ENCODE measurements at places on chromosomes 3 and 15. TPM values are rescaled to one million over a fixed set of nuclear protein-coding genes. Genes with fewer than 3 reads are reported as not detected.

DNA sequence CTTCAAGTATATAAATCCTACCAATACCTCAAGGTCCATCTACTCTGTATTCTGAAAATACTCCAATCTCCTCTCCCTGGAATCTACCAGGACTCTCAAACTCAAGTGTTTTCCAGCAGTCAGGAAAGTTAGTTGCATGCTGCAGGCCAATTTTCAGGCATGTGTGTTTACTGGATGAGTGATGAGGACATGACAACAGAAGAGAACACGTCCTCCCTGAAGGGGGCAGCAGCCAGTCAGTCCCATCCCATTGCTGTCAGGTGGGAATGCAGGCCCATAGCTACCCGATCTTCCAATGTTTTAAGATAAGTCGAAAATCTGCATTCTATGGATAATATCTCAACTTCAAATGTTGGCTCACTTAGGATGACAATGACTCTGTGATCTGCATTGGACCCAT, 496.2 kb downstream of the FHIT start:
- H3K4me1 ChIP-seq: no peaks in the 10 kb centered on the region
- no peaks in the 10 kb centered on the region for H3K27me3 ChIP-seq
- H3K36me3 ChIP-seq: no peaks in the 10 kb centered on the region
- no peak for DNase-seq
- no peak overlapping the region for H3K27ac ChIP-seq

- H3K27me3 ChIP-seq: no peaks in the 10 kb centered on the region
- no peak overlapping the region for H3K27ac ChIP-seq
- H3K36me3 ChIP-seq: peaks cover 32% of the 10 kb centered on the region
- H3K4me3 ChIP-seq: no peak overlapping the region
- DNase-seq: no peak
Observed at GRCh38 chr3:185460719-185461350, 38.0 kb downstream of the TMEM41A start.

GRCh38 chr3:194840661-194841514, 155.2 kb downstream of the FAM43A start:
- no peaks in the 10 kb centered on the region for H3K27me3 ChIP-seq
- no peak overlapping the region for H3K4me3 ChIP-seq
- no peak for DNase-seq
- no peaks in the 10 kb centered on the region for H3K4me1 ChIP-seq
- no peak overlapping the region for H3K27ac ChIP-seq

DNA sequence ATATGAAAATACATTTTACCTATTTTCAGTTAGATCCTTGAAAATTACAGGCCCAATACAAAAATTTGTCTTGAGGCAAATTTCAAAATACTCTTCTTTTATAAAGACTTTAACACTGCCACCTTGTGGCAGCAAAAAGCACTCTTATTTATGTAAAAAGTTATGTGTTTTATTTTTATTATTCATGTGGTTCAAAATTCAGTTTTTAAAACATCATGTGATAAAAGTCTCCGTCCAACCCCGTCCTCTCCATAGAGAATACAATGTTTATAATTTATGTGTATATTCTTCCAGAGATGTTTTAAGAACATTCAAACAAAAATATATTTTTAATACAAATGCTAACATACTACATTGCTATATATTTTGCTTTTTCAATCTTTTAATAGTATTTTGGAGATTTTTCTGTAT, 36.9 kb upstream of the TRIM59 start:
- H3K27me3 ChIP-seq: no peaks in the 10 kb centered on the region
- DNase-seq: no peak
- H3K4me3 ChIP-seq: no peak overlapping the region
- no peaks in the 10 kb centered on the region for H3K36me3 ChIP-seq

DNA sequence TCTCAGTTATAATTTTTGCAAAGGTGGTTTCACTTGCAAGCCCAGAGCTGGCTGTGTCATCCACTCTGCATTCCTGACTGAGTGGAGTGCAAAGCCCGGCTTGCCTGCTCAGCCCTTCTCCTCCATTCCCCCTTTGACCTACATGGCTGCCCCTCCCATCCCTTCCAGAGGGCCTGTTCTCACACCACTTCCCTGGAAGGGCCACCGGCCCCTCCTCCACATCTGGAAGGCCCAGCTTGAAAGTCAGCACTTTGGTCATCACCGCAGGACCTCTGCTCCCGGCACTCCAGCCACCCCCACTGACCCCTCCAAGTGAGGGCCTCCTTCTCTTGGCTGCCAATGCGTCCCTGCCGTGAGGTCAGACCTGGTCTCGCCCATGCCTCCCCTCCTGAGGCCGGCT, 74.1 kb upstream of the RNF7 start:
- no peaks in the 10 kb centered on the region for H3K27me3 ChIP-seq
- DNase-seq: no peak
- H3K36me3 ChIP-seq: no peaks in the 10 kb centered on the region
- no peak overlapping the region for H3K27ac ChIP-seq
- H3K4me1 ChIP-seq: peaks cover 26% of the 10 kb centered on the region

DNA sequence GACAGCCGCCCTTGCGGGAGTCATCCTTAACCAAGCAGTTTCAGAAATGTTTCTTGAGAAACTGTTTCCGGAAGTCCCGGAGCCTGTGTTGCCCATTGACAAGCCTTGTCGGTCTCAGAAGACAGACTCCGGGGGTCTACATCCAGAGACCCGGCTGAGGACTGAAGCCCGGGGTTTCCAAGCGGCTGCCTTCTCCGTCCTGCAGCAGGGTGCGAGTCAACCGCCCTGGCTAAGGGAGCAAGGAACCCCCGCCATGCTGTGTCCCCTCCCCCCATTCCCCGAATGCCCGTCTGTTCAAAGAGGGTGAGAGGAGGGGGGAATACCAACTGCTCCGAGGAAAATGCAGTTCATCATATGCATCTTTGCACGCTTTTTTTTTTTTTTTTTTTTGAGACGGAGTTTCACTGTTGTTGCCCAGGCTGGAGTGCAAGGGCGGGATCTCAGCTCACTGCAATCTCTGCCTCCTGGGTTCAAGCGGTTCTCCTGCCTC, 61.6 kb downstream of the ATP1B3 start:
- no peaks in the 10 kb centered on the region for H3K36me3 ChIP-seq
- no peak overlapping the region for H3K4me3 ChIP-seq
- no peak for DNase-seq
- no peaks in the 10 kb centered on the region for H3K4me1 ChIP-seq
- no peak overlapping the region for H3K27ac ChIP-seq
- no peaks in the 10 kb centered on the region for H3K27me3 ChIP-seq

- H3K4me3 ChIP-seq: no peak overlapping the region
- no peaks in the 10 kb centered on the region for H3K27me3 ChIP-seq
- peaks cover 65% of the 10 kb centered on the region for H3K36me3 ChIP-seq
- DNase-seq: no peak
- H3K27ac ChIP-seq: no peak overlapping the region
Observed at GRCh38 chr15:47768735-47769134, 51.4 kb downstream of the SEMA6D start.

DNA sequence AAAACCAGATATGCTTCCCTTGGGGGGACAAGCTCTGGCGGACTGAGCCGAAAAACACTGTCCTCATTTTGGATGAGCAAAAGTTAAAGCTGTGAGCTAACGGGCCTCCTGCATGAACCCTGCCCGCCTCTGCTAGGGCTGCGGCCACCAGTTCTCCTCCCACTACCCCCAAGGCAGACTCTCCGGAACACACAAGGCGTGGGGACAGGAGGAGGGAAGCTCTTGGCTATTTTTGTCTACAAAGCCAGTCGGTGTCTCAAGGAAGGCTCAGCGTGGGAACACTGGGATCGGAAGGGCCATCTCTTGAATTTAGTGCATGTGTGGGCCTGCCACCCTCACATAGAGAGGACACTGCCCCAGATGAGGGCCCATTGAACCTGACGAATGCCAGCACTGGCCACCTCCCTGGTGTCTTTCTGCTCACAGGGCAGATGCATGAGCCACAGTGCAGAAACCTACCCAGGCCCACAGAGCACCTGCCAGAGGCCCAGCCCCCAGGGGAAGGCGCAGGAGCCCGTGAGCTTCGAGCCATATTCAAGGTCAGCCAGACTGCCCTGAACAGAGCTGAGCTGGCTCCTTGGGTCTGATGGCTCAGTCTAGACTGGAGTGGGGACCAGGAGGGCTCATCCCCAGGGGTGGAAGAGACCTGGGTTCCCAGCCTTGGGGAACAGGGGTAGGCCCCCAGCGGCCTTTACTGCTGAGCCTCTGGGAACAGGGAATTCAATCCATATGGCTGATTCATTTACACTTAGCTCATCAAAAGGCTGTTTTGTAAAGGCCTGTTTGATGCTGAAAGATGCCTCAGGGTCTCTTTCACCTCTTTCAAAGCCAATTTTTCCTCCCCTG, 38.3 kb downstream of the HCN4 start:
- no peak for DNase-seq
- H3K4me1 ChIP-seq: no peaks in the 10 kb centered on the region
- H3K27me3 ChIP-seq: no peaks in the 10 kb centered on the region
- no peaks in the 10 kb centered on the region for H3K36me3 ChIP-seq
- no peak overlapping the region for H3K27ac ChIP-seq
- no peak overlapping the region for H3K4me3 ChIP-seq

- no peak for DNase-seq
- H3K4me1 ChIP-seq: no peaks in the 10 kb centered on the region
- no peaks in the 10 kb centered on the region for H3K27me3 ChIP-seq
- no peaks in the 10 kb centered on the region for H3K36me3 ChIP-seq
- no peak overlapping the region for H3K4me3 ChIP-seq
Observed at GRCh38 chr3:94758751-94759150, 695.9 kb downstream of the NSUN3 start.

GRCh38 chr15:63146684-63147083, 10.6 kb downstream of the RPS27L start:
- H3K4me1 ChIP-seq: no peaks in the 10 kb centered on the region
- H3K4me3 ChIP-seq: no peak overlapping the region
- H3K27ac ChIP-seq: no peak overlapping the region
- H3K36me3 ChIP-seq: peaks cover 21% of the 10 kb centered on the region

DNA sequence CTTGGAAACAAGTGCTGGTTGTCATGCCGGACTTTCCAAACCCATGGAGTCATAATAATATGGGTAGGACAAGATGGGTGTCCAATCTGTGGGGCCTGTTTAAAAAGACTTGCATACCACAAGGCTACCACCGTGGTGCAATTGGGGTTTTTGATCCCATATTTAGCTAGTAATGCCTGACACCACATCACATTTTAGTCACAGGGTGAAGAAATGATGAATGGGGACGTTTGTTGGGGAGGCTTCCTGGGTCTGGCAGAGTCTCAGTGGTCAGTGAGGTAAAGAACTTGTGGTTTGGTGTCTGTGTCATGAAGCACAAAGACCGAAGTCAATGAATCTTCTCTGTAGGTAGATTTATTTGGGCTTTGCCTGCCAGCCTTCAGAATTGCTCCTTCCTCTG, 31.0 kb downstream of the P3H2 start:
- H3K27ac ChIP-seq: no peak overlapping the region
- H3K4me1 ChIP-seq: peaks cover 29% of the 10 kb centered on the region
- H3K4me3 ChIP-seq: no peak overlapping the region
- DNase-seq: no peak

GRCh38 chr3:101732240-101732641, 7.8 kb downstream of the CEP97 start:
- DNase-seq: no peak
- no peaks in the 10 kb centered on the region for H3K27me3 ChIP-seq
- H3K4me3 ChIP-seq: no peak overlapping the region
- H3K36me3 ChIP-seq: peaks cover 75% of the 10 kb centered on the region
- H3K4me1 ChIP-seq: no peaks in the 10 kb centered on the region

- H3K27me3 ChIP-seq: peaks cover 32% of the 10 kb centered on the region
- peaks cover 22% of the 10 kb centered on the region for H3K36me3 ChIP-seq
- DNase-seq: no peak
- H3K4me1 ChIP-seq: peaks cover 12% of the 10 kb centered on the region
- peak within 1 kb of the TSS; percentile 78 for H3K4me3 ChIP-seq
Observed at GRCh38 chr3:44554626-44555592, at the start of gene ZKSCAN7. Gene ZKSCAN7 (plus strand): TSS chr3:44555193. CDS start chr3:44557048, 1,855 bp downstream.

DNA sequence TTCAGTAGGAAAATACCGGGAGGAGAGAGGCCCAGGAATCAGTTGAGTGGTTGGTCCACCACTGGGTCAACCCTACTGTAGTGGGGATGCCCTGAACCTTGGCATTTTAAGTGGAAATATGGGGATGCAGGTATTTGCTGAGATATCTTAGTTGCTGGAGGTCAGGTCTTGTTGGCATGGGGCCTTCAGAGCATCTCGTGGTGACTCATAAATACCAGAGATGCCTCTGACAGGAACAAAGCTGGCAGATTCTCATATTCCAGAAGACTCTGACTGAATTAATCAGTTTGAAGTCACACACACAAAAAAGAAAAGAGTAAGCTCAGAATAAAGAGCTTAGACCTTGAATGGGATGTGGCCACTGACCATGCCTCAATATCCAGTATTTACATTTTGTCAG, 91.6 kb downstream of the CACNA2D3 start:
- no peaks in the 10 kb centered on the region for H3K36me3 ChIP-seq
- H3K27me3 ChIP-seq: no peaks in the 10 kb centered on the region
- H3K4me1 ChIP-seq: peaks cover 21% of the 10 kb centered on the region

DNA sequence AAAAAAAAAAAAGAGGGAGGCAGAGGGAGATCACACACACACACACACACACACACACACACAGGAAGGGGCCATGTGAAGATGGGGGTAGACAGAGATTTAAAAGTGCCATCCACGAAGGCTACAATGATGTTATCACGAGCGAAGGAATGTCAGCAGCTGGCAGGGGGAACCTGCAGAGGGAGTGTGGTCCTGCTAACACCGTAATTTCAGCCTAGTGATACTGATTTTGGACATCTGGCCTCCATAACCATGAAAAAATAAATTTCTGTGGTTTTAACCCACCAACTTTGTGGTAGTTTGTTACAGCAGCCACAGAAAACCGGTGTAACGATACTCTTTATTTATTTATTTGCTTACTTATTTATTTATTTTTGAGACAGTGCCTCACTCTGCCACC, 76.0 kb downstream of the TMCO5A start:
- no peak overlapping the region for H3K4me3 ChIP-seq
- no peak for DNase-seq
- H3K36me3 ChIP-seq: no peaks in the 10 kb centered on the region
- no peak overlapping the region for H3K27ac ChIP-seq
- H3K27me3 ChIP-seq: no peaks in the 10 kb centered on the region

- H3K4me3 ChIP-seq: peak overlapping the region; percentile 55
- H3K36me3 ChIP-seq: no peaks in the 10 kb centered on the region
- H3K27me3 ChIP-seq: no peaks in the 10 kb centered on the region
- peak overlapping the region; percentile 89 for H3K27ac ChIP-seq
- peaks cover 59% of the 10 kb centered on the region for H3K4me1 ChIP-seq
Observed at GRCh38 chr15:85579957-85580694, 199.7 kb downstream of the AKAP13 start.

DNA sequence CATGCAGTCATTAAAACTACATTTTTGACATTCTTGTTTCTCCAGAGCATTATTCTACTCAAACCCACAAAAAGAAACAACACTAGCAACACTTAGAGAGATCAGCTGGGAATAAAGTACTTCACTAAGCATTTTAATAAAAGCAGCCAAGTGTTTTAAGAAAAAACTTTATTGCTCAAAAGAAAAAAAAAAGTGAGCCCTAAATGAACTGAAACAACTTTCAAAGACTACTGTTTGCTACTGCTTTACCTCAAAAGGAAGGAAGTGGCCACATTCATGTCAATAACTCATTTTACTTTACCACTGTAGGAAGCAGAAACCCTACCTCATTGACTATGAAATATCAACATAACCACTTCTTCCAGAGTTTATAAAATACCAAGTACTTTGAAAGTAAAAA, 91.3 kb downstream of the UACA start:
- H3K4me3 ChIP-seq: no peak overlapping the region
- no peaks in the 10 kb centered on the region for H3K27me3 ChIP-seq
- H3K36me3 ChIP-seq: peaks cover 21% of the 10 kb centered on the region

ANKUB1 gene
- not detected for total RNA-seq

PLCB2 gene
- total RNA-seq: 13.3 TPM

SLC6A1 gene
- 0.50 TPM for total RNA-seq

FOXL2 gene
- total RNA-seq: 0.26 TPM

ASB14 gene
- total RNA-seq: not detected

TM4SF18 gene
- 10.6 TPM for total RNA-seq

SLC49A4 gene
- 25.7 TPM for total RNA-seq

CTDSPL gene
- 39.9 TPM for total RNA-seq

CFAP100 gene
- total RNA-seq: not detected

SLC2A2 gene
- not detected for total RNA-seq

ATP13A5 gene
- total RNA-seq: not detected

KBTBD8 gene
- 2.5 TPM for total RNA-seq

Measured in esophagus muscularis mucosa (tissue), 4 donors.